Inflammatory macrophage treated with lipopolysaccharide for 4 hours (primary cell): ENCODE measurements at places on chromosomes 13 and 19.

DNA sequence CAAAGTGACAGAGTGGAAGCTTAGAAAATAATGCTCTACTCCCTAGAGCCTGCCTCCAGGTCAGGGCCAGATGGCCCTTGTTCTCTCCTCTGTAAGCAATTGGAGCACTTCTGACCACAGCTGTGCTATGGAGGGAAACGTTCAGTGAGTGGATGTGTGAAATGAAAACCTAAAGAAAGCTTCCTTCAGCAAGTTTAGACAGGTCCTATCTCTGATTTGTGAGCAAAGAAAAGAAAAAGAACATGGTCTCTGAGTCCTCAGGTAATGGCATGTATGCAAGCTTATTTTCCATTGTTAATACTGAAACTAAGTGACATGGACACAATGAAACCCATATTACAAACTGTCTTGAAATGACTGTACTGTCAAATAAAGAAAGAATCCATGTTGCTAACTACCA lies 1486.8 kb downstream of the EFNB2 start:
- no peak for DNase-seq

GRCh38 chr13:76330761-76331160 lies 555.4 kb downstream of the KCTD12 start:
- DNase-seq: no peak

- no peak for DNase-seq
These were observed 420.7 kb downstream of the PCDH9 start for GRCh38 chr13:66809485-66809884.

GRCh38 chr13:62129000-62129551 lies 713.4 kb upstream of the PCDH20 start:
- no peak for DNase-seq

- DNase-seq: no peak
These were observed 249.6 kb downstream of the ENOX1 start for GRCh38 chr13:43537124-43537523.

GRCh38 chr19:48368936-48369335 lies 4.8 kb downstream of the SYNGR4 start:
- no peak for DNase-seq

DNA sequence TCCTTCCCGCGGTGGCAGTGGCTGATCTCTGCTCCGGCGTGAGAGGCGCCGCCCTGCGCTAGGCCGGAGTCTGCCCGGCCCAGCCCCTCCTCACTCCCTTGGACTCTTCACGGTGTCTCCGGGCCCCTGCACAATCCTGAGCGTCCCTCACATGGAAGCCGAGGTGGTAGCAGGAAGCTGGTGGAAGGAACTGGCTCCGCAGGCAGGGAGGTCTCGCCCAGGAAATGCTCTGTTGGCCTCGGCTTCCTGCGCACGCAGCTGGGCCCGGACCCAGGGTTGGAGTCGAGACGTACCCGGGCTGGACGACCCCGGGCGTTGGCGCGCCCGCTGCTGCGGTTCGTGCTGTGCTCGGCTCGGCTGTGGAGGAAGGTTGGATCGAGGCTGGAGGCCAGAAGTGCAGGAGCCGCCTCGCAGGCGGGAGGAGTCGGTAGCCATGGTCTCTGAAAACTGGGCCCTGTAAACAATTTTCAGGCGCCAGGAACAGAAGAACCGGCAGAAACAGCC lies 46.3 kb downstream of the ZNF724 start:
- no peak for DNase-seq

GRCh38 chr19:21474671-21475181 lies 30.7 kb upstream of the ZNF429 start:
- DNase-seq: peak; percentile 63

- DNase-seq: peak; percentile 85
These were observed 5.9 kb upstream of the GDF15 start for GRCh38 chr19:18379803-18380747.

- no peak for DNase-seq
These were observed 759.0 kb downstream of the SLITRK6 start for GRCh38 chr13:85040215-85040614.

DNA sequence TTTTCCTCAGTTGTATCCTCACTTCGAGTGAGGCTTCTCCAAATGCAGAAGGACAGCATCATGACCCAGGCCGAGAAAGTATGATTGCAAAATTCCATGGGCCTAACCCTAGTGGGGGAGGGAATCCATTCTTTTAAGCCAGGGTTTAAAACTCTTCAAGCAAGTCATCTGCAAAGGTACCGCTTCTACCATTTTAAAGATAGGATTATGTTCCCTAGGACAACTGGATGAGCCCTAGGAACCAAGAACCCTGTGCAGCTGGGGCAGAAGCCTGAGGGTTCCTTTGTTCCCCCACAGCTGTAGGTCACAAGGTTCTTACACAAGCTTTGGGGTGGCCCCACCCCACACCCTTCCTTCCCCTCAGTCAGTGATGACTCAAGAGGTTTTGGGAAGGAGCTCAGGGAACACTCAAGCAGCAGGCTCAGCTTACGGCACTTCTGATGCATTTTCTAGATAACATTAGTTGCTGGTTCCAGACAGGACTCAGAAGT lies 13.5 kb downstream of the ARL11 start:
- peak; percentile 95 for DNase-seq

DNA sequence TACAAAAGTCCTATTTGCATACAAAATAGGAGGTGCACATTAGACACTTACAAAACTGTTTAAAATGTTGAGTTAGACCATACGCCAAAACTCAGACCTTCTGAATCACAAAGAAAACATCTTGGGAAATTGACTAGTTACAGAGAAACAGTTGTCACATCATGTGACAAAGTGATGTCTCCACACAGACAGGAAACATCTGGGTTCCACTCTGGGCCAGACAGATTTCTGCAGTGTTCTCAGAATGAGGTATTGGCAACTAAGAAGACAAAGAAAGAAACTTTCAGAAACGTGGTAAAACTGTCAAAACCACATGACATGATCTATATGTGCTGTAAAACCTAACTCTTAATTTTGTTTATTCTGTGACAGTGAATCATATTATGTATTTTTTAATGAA lies 6.7 kb downstream of the ZNF793 start:
- no peak for DNase-seq

DNA sequence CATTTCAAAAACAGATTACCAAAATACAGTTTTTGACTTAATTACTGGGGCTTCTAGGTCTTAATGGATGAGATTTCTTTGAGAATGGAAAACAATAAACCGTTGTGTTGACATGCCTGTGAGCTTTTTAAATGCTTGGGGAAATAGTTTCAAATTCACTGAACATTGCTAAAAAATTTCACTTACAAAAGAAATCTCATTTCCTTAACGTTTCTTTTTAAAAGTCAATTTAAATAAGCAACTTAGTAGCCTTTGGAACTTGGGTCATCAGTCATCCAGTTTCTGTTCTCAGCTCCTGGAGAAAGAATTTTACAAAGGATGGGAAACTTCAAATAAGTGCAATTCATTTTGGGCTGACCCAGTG lies 4.4 kb downstream of the ZC3H4 start:
- no peak for DNase-seq

GRCh38 chr13:46124531-46124966 lies 19.7 kb upstream of the CPB2 start:
- peak; percentile 40 for DNase-seq

DNA sequence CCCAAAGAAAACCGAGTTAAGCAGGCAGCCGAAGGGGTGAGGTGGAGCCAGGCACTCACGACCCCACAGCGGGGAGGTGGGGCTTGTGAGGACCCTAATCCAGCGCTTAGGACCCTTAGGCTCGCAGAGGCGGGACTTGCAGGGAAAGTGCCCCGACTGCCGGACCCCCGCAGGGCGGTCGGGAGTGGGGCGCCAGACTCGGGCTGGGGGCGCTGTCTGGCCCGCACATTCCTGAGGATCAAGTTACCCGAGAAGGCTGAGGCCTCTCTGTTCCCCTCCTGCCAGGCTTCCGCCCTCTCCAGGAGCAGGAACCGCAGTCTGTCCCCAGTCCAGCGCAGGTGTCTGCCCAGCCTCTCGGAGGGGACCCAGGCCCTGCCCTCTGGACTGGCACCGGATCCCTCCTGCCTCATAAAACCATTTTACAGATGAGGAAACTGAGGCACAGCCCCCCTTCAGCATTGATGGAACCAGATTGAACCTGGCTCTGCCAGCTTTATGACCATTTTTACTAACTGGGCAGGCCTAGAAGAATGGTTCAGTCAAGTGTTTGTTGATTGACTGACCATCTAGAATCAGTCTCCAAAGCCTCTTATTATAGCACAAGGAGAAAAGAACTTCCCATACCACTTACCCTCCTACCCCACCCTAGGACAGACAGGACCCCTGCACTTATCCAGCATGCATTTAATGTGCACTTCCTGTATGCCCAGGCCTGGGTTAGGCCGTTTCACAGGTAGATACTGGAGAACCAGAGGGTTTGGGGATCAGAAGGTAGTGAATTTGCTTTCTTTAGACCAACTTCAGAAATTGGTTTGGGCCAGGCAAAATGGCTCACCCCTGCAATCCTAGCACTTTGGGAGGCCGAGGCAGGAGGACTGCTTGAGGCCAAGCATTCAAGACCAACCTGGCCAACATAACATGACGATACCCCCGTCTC lies 6.7 kb upstream of the JUND start:
- DNase-seq: no peak

- no peak for DNase-seq
These were observed 126.6 kb downstream of the HS6ST3 start for GRCh38 chr13:96216543-96216942.

- DNase-seq: no peak
These were observed 154.9 kb downstream of the NUFIP1 start for GRCh38 chr13:44834404-44834803.

DNA sequence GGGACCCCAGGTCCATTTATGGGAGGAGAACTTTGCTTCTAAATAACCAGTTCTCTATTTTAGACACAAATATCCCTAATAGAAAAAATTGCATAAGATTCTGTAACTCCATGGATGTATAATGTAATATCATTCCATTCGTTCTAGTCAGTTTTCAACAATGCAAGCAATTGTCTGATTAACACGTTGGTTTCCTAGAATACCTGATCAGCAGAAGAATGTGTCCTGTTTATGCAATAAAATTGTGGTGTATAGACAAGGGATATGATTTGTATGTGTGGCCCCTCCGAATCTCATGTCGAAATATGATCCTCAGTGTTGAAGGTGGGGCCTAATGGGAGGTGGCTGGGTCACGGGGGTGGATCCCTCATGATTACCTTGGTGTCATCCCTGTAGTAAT lies 62.1 kb downstream of the RUBCNL start:
- DNase-seq: no peak

DNA sequence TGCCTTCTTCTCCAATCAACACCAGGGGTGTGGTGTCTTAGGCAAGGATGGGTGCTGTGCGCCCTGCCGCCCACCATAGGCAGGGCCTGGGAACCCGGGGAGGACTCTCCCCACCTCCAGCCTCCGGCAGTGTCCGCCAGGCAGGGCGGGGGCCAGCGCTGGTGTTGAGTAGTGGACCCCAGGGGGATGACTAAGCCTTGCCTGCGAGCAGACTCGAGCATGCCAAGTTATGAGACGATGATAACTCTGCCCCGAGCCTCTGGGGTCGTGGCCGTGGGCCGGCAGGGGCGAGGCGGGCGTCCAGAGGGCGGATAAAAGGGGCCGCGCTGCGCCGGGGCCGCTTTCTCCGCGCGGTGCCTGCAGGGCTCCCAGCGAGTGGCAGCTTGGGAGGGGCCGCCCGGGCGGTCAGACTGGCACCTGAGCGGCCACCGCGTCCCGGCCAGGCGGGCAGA lies at the start of gene MEDAG:
Gene MEDAG (plus strand): TSS at position 340 of the 452 bp plus-strand sequence. CDS start 245 bp downstream, outside the sequence.
- DNase-seq: no peak

- DNase-seq: peak; percentile 74
These were observed 4.2 kb downstream of the LYL1 start for GRCh38 chr19:13098277-13099072.

- DNase-seq: no peak
These were observed 56.2 kb downstream of the ATP11A start for GRCh38 chr13:112746044-112746443.

- peak; percentile 59 for DNase-seq
These were observed 3.3 kb downstream of the CSNK1G2 start for GRCh38 chr19:1944088-1944915.

GRCh38 chr13:99085139-99085807 lies 107.4 kb upstream of the DOCK9 start:
- DNase-seq: no peak

DNA sequence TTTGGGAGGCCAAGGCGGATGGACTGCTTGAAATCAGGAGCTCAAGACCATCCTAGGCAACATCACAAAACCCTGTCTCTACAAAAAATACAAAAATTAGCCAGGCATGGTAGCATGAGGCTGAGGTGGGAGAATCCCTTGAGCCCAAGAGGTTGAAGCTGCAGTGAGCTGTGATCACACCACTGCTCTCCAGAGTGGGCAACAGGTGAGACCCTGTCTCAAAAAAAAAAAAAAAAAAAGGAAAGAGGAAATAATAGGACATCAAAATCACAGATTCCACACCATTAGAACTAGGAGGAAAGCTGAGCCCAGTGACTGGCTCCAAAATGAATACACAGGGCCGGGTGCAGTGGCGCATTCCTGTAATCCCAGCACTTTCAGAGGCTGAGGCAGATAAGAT lies 3.2 kb upstream of the ZNF8 start:
- no peak for DNase-seq

DNA sequence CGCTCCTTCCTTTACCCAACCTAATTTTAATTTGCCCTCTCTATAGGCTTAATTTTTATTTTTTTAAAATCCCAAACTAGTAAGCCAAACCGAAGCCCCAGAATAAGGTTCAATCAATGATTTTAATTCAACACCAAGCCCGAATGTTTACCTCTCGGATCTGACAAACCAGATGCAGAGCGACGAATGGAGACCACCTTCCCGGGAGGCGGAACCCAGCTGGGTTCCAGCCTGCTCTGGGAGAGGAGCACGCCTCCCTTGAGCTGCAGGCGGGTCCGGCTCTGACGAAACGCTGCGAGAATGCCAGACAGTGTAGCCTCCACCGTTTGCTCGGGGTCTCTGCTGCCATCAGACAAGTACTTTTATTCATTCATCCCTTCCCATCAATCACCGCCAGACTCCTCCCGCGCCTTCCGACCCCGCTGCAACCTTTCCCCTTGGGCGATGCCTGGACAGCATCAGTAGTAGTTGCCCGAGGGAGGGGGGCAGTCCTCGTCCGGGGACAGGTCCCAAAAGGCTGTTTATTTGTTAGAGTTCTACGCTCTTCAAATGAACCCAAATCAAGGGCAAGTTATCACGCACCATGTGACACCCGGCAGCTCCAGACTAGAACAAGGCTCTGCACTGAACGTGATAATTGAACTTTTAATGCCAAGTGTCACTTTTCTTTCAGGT lies 752 bp upstream of the EDNRB start:
- no peak for DNase-seq

GRCh38 chr13:33611121-33611805 lies 206.7 kb upstream of the RFC3 start:
- no peak for DNase-seq

DNA sequence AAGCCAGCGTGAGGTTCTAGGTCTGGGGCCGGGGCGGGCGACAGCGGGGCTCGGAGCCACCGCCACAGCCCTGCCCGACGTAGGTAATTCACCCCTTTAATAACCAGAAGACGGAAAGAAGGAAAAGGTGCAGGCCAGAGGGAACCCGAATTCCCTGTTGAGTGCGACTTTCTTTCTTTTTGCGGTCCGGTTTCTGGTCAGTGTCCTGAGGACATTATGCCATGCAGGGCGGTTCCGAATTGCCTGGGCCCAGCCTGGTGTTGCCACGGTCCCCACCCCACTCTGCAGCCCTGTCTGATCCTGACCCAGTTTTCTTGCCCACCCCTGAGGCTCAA lies 18.4 kb upstream of the TFDP1 start:
- DNase-seq: no peak

GRCh38 chr19:19202707-19203011 lies 555 bp downstream of the NR2C2AP start:
- no peak for DNase-seq
